Activated naive CD8-positive, alpha-beta T cell treated with anti-CD3 and anti-CD28 coated beads, Interleukin-2, amount 50 U/mL, for 16 hours (primary cell): ENCODE measurements at places on chromosomes 2 and 18.

GRCh38 chr2:46960618-46961017 lies 45.0 kb upstream of the MCFD2 start:
- no peak for DNase-seq

DNA sequence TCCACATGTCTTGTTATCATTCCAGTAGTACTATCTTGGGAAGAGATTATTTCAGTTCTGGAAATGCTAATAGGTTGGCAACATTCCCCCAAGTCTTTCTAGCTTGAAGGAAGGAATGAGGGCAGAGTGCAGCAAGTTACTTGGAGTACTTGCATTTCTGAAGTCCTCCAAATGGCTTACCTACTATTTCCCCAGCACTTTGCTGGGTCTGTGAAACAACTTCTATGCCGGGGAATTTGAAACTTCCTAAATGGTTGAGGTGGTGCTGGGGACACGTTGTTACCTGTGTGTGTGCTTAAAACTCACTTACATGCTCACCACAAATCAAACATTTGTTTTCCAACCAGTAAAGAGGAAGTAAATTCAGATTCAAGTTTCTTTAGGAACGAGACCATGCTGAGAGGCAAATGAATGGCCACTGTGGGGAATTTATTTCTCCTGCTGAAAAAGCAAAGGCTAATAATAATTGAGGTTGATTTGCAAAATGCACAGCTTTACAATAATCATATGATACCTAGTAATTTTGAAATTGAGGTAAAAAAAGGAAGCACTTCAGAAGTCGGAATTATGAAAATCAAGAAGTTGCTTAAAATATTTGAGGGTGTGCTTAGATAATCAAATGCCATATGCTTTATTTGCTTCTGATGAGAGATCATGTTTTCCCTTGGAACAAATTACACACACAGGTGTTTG lies 1167.7 kb upstream of the ZEB2 start:
- no peak for DNase-seq

- no peak for DNase-seq
Measured at GRCh38 chr18:55510809-55511208, 77.2 kb downstream of the TCF4 start.

GRCh38 chr2:123659120-123659519 lies 366.0 kb upstream of the CNTNAP5 start:
- DNase-seq: no peak

- no peak for DNase-seq
Measured at GRCh38 chr2:15189216-15189615, 371.9 kb downstream of the NBAS start.

DNA sequence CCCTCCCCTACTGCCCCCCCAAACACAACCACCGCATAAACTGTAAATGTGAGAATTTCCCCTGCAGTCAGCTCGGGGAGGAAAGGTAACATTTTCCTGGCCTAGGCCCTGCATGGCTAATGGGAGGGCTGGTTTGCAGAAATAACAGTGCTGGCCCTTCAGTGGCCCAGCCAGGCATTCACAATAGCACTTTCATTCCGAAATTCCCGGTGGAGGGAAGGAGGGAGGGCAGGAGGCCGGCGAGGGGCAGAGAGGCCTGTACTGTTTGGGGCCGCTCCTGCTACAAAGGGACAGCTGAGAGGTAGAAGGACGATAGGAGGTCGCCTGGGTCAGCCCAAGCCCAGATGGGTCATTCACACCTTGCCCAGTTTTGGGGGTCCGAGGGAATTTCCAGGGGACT lies 11.3 kb downstream of the CYP26B1 start:
- DNase-seq: no peak

- DNase-seq: no peak
Measured at GRCh38 chr2:236172255-236173035, 4.3 kb upstream of the GBX2 start.

- DNase-seq: no peak
Measured at GRCh38 chr2:50769406-50770181, 262.3 kb downstream of the NRXN1 start.

DNA sequence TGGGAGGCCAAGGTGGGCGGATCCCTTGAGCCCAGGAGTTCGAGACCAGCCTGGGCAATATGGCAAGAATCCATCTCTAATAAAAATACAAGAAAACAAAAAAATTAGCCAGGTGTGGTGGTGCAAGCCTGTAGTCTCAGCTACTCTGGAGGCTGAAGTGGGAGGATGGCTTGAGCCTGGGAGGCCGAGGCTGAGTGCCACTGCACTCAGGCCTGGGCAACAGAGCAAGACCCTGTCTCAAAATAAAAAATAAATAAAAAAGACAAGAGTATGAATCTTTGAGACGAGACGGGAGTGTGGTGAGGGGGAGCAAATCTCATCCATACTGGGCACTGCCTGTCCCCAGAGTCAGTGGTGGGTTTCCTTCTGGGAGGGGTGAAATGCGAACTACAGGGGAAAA lies 12.2 kb downstream of the GPR17 start:
- DNase-seq: no peak

GRCh38 chr2:238158509-238159070 lies at the start of gene ERFE:
TSS of gene ERFE (plus strand) at chr2:238158970. CDS start at chr2:238159008, 38 bp downstream.
- DNase-seq: no peak

- no peak for DNase-seq
Measured at GRCh38 chr2:25817630-25818029, 60.7 kb downstream of the ASXL2 start.

DNA sequence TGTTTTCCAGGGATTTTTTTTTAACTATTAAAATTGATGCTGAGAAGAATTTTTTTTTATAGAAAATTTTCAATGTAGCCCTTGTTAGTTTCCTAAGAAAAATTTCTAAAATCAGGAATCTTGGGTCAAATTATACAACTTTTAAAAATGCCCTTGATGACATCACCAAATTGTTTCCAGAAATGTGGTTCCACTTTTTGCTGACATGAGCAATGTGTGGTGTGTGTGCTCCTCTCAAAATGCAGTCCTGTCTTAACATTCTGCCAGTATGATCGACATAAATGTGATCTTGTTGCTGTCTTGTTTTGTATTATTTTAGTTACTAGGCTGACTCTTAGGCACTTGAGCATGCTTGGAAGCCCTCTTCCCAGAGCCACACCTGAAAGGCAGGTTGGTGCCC lies 89.7 kb upstream of the ST6GAL2 start:
- no peak for DNase-seq

- no peak for DNase-seq
Measured at GRCh38 chr2:7363906-7364305, 446.7 kb downstream of the RNF144A start.

DNA sequence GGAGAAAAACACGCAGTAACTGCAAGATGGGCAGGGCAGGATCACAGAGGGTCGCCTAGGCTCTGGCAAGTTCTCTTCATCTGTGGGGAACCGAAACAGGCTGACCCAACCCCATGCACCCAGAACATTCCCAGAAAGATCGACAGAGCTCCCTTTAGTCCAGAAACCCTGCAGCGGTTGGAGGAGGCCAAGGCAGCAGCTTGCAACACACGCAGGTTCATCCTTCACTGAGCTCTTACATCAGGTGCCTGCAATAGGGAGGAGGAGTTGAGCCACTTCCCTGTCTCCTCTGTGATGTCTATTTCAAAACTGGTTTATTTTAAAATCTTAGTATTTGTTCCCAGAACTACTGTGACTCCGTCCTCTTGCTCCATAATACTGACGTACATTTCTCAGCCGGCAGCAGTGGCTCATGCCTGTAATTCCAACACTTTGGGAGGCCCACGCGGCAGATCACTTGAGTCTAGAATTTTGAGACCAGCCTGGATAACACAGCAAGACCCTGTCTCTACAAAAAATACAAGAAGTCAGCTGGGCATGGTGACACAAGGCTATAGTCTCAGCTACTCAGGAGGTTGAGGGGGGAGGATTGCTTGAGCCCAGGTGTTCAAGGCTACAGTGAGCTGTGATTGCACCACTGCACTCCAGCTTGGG lies 11.5 kb upstream of the SLC11A1 start:
- DNase-seq: no peak

DNA sequence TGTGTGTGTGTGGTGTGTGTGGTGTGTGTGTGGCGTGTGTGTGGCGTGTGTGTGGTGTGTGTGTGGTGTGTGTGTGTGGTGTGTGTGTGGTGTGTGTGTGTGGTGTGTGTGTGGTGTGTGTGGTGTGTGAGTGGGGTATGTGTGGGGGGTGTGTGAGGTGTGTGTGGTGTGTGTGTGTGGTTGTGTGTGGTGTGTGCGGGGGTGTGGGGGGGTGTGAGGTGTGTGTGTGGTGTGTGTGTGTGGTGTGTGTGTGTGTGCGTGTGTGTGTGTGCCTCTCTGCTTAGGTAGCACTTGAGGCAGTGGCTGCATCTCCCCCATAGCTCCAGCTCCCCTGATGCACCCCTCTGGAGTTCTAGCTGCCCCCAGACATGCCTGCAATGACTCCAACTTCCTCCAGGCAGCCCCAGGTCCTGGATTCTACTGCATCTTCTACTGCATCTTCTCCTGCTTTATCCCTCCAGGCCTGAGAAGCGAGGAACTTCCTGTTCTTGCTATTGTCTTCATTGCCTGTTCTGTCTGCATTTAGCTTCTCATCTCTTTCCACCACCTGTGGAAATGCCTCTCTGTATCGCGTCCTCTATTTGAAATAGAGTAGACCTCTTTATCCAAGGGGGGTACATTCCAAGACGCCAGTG lies 22.2 kb upstream of the MLPH start:
- no peak for DNase-seq

GRCh38 chr2:217058791-217059755 lies 199.2 kb upstream of the TNP1 start:
- DNase-seq: no peak

- DNase-seq: no peak
Measured at GRCh38 chr2:182740701-182741100, 24.6 kb downstream of the DNAJC10 start.

DNA sequence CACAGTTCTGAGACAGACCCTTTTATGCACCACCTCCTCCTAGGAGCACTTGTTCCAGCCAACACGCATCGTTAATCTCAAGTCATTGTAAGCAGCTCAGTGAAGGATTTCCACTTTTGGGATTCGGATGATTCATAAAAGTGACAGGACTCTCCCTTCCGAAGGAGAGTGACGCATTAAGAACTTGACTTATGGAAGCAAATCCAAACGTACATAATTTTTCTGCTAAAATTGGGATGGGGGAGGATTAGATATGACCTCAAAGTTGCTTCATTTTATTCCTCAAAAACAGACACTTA lies 165.7 kb downstream of the TWIST2 start:
- no peak for DNase-seq

- no peak for DNase-seq
Measured at GRCh38 chr18:57207124-57207916, 60.4 kb downstream of the BOD1L2 start.

- no peak for DNase-seq
Measured at GRCh38 chr2:86003967-86004366, 101.7 kb downstream of the POLR1A start.

DNA sequence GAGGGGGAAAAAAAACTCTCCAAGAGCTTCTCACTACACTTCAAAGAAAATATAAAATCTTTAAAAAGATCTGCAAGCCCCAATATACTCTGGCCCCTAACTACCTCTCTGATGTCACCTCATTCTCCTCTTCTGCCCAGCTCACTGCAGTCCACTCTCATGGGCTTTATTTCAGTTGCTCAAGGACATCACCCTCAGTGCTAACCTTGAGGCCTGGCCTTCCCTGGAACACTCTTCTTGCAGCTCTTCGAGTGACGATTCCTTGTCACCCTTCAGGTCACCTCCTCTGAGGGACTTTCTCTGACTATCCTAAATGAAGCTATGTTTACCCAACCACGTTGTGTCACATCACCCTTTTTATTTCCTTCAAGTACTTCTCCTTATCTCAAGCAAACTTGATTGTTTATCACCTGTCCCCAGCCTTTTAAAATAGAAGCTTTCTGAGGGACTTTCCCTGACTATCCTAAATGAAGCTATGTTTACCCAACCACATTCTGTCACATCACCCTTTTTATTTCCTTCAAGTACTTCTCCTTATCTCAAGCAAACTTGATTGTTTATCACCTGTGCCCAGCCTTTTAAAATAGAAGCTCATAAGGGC lies 10.4 kb downstream of the RTTN start:
- no peak for DNase-seq

GRCh38 chr2:197647961-197648690 lies 27.3 kb downstream of the RFTN2 start:
- no peak for DNase-seq

- no peak for DNase-seq
Measured at GRCh38 chr2:44708661-44709000, 232.9 kb upstream of the SIX3 start.

GRCh38 chr2:119112230-119112629 lies 46.3 kb downstream of the C1QL2 start:
- DNase-seq: no peak

- DNase-seq: no peak
Measured at GRCh38 chr18:22136395-22136794, 33.0 kb upstream of the GATA6 start.

DNA sequence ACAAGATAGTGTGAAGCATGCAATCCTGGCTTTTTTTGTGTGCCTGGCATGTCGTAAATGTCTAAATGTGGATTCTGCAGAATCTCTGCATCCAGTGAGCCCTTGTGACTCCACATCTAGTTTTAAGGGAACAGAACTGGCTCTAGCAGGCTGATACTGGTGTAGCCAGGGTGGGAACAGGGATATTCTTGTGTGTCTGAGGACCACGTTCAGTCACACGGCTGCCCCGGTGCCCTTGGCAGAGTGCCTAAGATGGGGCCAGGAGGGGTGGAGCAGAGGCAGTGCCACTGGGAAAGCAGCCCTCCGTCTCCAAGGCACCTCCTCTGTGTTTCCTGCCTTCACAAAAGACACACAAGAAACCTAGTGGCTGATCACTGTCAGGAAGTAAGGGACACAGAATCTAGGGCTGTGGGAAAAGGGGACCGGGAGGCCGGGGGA lies 91.5 kb upstream of the PARD3B start:
- no peak for DNase-seq

- DNase-seq: no peak
Measured at GRCh38 chr2:241568726-241569125, 10.2 kb downstream of the BOK start.

- DNase-seq: no peak
Measured at GRCh38 chr2:25838152-25838756, 40.0 kb downstream of the ASXL2 start.

DNA sequence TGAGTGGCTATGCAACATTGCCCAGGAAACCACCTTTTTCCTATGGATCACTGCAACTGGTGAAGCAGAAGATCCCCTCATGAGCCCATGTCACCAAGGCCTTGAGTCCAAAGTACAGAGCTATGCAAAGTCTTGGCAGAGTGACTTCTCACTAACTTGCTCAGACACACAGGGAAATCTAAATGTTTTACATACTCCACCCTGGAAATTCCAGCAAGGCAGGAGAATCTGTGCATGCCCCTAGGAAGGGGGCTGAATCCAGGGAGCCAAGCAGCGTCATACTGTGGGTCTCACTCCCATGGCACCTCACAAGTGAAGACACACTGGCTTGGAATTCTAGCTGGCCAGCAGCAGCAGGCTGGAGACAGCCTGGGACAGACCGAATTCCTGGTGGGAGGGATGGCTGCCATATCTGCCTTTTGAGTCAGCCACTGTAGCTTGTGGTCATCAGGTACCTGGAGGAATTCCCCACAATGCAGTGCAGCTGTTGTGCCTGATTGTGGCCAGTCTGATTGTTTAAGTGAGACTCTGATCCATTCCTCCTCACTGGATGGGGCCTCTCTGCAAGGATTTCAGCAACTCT lies 1817.4 kb downstream of the SUCLG1 start:
- DNase-seq: no peak
